Activated naive CD8-positive, alpha-beta T cell treated with anti-CD3 and anti-CD28 coated beads, Interleukin-2, amount 50 U/mL, for 16 hours (primary cell): ENCODE measurements at places on chromosomes 5 and 9.

DNA sequence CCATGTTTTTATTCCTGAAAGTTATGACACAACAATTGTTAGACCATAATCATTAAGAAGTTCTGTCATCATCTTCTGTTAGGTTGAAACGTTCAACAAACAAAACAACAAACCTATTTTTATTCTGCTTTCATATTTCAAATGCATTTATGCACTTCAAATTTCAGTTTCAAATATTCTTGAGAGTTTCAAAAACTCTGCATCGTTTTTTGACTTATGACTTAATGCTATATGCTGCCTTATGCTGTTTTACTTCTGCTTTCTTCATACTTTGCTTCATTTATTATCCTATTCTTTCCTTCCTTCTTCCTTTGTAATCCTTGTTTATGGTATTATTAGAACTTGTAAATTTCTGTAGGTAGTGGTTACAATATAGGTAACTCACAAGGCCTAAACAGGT lies 95.0 kb downstream of the PCSK1 start:
- no peak for DNase-seq

DNA sequence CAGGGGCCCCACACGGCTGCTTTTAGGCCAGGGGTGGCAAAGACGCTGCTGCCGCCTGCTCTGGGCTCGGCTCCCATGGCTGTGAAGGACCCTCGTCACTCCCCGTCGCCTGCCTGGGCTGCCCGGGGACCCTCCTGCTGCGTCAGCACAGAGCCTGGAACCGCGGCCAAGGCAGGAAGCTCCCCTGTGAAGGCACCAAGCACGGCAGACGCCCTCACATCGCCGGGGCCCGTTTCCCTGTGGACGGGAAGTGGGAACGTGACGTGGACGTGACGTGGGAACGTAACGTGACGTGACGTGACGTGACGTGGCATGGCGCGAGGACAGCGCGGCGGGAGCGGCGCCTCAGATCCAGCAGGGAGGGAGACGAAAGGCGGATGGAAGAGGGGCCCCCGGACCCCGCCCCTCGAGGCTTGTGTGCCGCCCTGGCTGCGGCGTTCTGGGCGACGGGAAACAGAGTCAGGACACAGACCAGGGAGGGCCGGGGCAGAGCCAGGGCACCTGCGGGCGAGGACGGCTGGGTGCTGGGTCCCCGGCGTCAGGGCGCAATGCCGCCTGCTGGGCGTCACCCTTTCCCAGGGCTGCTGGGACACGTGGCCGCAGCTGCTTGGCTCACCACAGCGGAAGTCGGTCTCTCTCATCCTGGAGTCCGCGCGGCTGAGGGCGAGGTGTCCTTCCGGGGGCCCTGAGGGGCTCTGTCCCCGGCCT lies 53.1 kb downstream of the MRPL36 start:
- DNase-seq, result no peak

DNA sequence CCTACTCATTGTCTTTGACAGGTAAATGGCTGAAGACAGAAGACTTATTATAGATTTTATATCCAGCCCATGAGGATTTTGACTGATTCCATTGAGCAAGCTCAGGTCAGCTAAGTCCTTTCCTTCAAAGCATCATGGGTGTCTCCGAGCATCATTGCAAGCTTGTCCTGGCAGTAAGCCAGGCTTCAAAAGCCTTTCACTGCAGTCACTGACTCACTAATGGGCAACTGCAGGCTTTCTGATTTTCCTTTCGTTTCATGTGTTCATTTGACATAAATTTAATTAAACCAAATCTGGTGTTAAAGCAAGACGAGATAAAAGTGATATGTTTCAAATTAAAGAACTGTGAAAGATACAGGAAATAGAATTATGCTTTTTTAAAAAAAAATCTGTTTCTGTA lies 426.2 kb downstream of the ANXA1 start:
- DNase-seq, result no peak

GRCh38 chr5:160152901-160153300 lies 33.7 kb upstream of the PWWP2A start:
- DNase-seq, result no peak

- DNase-seq, result no peak
Observed at GRCh38 chr9:79809931-79810330, 238.2 kb downstream of the TLE4 start.

DNA sequence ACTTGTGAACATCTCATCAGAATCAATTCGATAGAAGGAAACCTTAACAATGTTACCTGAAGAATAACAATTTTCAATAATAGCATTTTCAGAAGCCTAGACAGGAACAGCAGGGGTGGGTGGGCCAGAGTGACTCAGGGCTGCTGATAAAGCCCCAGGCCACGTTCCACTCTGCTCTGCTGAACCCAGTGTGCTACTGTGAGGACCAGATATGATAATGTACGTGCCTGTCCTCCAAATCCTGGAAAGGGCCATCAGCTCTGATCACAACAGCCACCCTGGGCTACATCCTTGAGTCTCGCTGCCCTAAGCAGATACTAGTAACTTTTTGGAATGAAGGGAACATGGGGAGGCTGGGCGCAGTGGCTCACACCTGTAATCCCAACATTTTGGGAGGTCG lies 91.3 kb downstream of the PRRT1B start:
- DNase-seq, result no peak

- no peak for DNase-seq
Observed at GRCh38 chr5:101678481-101679193, 617.4 kb downstream of the SLCO4C1 start.
